ENCODE measurements at places on chromosomes 13 and 19. TPM values are rescaled to one million over a fixed set of nuclear protein-coding genes. Genes with fewer than 3 reads are reported as not detected.

The APOC4 gene
- total RNA-seq, result not detected

The COMMD6 gene
- 29.7 TPM for total RNA-seq

The OSCAR gene
- 1.1 TPM for total RNA-seq

The CKM gene
- total RNA-seq, result not detected

The TGFBR3L gene
- total RNA-seq, result 1.0 TPM
